ENCODE measurements at places on chromosomes 2 and 18.

DNA sequence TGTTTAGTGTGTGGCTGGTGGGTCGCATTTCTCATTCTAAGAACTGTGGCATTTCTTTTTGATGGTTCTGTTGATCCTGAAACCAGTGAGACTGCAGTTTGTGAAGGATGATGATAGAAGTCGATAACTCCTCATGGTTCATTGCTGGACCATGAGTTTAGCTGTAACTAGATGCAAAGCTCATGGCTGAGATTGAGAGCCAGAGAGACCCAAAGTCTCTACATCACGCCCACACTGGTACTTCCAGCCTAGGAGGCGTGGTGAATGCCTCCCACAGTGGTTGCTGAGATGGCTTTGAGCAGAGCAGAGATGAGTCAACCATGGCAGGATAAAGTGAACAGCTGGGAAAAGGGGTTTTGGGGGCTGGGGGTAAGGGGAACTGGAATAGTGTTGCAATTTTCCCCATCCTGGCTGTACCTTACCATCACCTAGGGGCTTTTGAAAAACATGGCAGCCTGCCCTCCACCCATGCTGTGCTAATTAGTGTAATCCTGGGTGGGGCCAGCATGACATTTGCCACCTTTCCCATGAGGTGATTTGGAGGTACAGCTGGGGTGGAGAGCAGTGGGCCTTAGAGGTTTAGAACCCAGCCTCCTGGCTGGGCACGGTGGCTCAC, 24.1 kb downstream of the INPP4A start:
- no peak for DNase-seq

DNA sequence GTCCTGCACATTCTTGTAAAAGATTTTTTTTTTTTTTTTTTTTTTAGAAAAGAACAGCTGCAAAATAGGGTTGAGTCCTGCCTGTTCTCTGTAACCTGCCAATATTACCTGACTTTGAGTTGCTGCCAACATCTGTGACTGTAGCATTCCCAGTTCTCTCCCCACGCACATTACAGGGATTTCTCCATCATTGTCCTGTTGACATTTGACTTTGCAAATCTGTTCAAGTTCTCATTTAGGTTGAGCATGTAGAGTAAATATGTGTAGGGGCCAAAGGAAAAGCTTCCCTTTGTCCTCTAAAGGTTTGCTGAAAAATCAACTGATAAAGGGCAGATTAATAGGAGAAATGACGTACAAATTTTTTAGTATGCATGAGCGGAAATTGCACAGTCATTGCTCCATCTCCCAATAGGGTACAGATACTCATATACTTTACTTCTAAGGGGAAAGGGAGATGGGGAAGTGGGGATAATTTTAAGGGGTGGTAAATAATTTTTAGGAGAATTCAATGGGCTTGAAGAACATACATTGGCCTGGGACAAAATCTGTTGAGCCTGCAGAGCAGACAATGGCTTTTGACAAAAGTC, 385.5 kb downstream of the PIK3C3 start:
- DNase-seq, result no peak

GRCh38 chr2:130870779-130871178, 34.1 kb downstream of the ARHGEF4 start:
- DNase-seq, result no peak

GRCh38 chr2:43302182-43302960, 76.0 kb upstream of the ZFP36L2 start:
- no peak for DNase-seq

GRCh38 chr18:12862874-12863482, 21.1 kb downstream of the PTPN2 start:
- no peak for DNase-seq

DNA sequence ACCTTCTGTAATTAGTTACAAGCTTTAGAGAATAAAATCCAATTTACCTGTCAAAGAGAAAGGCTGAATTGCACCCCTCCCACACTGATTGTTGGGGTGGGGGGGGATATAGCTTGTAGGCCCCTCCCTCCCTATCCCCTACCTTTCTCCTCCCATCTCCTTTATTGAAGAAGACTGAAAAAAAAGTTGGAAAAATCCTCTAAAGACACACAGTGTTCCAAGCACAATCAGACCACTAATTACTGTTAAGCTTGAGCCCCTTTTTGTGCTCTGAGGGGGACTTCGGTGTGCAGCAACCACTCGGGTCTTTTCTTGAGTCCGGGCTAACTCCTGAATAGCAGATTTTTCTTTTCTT, 43.0 kb upstream of the FZD5 start:
- DNase-seq, result no peak

GRCh38 chr18:21452276-21452780, 148.2 kb downstream of the ESCO1 start:
- no peak for DNase-seq

Data from DMS53 (cell line).